Metanephros (tissue), 2 donors: ENCODE measurements at places on chromosomes 3 and 15. TPM values are rescaled to one million over a fixed set of nuclear protein-coding genes. Genes with fewer than 3 reads are reported as not detected.

Gene TMEM207
- 12.2 TPM for total RNA-seq

Gene SPATA12
- total RNA-seq, result not detected

Gene DHFR2
- total RNA-seq, result 6.2 TPM

Gene GHRL
- total RNA-seq, result 3.6 TPM

Gene SAXO2
- total RNA-seq, result 2.5 TPM
